ENCODE measurements at places on chromosomes 1 and 21. TPM values are rescaled to one million over a fixed set of nuclear protein-coding genes. Genes with fewer than 3 reads are reported as not detected.
A peak's percentile ranks its signal among the peaks of the same experiment; 100 is the strongest.

DNA sequence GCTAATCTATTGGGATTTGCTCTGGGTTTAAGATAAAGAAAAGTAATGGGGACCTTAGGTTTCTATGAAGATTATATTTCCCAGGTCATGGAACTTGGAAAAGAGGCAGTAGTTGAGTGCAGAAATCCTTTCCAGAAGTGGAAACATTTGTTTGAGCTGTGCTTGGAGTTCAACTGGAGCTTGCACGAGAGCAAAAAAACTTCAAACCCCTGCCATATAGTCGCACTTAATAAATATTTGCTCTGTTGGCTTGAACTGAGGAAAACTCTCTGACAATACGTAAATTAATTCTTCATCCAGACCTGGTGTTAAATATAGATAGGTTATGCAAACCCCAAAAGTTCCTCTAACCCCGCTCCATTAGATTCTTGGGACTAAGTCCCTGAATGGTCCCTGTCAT, 52.8 kb upstream of the COL24A1 start:
- DNase-seq, result no peak

GRCh38 chr1:163981500-163982030, 577.4 kb upstream of the PBX1 start:
- no peak for DNase-seq

DNA sequence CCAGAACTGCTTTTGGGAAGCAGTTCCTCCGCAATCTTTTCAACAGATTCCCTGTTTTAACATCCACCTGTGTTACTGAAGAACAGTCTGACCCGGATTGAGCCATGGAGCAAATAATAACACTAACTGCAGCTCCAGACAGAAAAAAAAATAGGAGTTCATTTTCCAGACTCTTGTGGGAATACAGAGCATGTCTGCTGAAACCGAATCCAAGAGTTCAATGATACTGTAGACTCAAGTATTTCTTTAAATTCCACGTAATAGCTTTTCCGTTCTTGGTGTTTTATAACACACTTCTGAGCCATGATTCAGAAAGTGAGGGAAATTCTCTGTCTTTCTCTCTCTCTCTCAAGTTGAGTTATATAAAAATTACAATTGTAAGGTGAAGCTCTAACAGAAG, 60.6 kb downstream of the DDAH1 start:
- DNase-seq, result no peak

DNA sequence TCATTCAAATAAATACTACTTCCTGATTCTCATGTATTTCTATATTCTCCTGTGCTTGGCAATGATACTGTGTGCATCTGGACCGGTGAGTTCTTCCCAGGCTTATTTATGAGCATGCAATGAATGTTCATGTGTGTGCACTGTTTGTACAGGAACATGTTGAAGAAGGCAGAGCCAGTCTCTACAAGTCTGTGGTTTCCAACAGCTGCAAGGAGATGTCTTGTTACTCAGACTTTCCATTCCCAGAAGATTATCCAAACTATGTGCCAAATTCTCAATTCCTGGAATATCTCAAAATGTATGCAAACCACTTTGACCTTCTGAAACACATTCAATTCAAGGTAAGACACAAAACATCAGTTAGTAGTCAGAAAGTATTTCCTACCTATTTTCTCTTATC, 19.1 kb downstream of the FMO1 start:
- DNase-seq, result no peak

DNA sequence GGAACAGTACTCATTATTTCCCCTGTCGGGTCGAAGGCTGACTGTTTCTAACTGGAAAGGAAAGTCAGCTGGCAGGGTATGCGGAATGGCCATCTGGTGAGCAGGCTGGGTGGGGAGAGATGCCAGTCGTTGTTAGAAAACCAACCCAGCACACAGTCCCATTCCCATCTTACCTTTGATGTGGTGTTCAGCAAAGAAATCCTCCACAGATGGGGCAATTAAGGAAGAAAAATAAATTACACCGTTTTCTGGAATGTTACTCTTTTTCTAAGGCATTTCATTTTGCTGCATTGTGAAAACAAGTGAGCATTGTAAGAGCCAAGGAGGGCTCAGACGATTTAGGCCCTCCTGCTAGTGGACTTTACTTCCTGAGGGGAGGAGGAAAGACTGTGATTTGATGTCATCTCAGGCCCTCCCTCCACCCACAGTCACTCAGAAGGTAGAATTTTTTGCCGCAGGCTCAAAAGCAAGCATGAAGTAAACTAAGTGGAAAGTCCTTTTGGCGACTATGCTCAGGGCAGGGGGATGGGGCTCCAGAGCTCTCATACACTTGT, at the start of gene SLC16A4:
SLC16A4 (minus strand) TSS at position 335 of the 554 bp plus-strand sequence. CDS start 1,703 bp downstream, outside the sequence.
- peak; percentile 19 for DNase-seq

GRCh38 chr1:10051656-10052055, 18.9 kb downstream of the UBE4B start:
- no peak for DNase-seq

DNA sequence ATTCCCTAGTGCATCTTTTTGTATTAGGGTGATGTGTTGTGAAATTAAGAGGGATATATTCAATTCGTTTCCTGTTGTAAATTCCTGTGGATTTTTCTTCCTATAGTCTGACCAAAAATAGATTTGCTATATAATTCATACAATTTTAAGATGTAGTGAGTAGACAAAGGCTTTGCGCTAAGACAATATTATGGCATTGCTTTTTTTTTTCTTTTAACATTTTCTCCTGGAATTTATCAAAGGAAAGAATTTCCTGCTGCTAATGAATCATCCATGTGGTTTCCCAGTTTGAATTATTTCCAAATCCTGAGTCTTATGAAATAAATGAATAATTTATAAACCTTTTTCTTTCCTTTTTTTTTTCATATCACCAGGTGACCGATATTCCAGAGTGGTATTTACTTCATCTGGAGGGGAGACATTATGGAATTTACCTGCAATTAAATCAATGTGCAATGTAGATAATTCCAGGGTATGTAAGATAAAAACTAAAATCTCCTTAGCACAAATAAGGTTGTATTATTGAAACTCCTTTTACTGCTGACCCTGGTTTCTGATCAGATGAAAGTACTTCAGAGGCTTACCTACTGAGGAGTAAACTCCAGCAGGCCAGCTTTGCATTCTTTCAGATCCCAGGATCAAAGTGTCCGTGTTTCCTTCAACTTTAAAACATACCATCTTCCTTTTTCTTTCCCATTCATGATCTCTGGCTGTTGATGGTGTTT, 148.4 kb downstream of the TLR5 start:
- DNase-seq, result no peak

DNA sequence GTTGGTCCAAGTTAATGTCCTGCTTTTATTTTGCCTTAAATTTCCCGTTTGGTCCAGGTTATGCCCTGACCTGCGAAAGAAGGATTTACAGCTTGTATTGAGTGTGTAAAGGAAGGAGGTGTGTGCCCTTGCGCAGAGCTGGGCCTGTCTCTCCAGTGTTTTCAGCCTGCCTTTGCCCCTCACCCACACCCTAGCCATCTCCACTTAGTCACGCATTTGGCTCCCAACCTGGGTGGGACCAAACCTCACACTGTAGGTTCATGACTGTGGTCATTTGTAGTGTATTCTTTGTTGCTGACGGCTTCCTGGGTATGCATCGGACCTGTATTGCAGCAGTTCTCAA, 572 bp upstream of the SRSF10 start:
- DNase-seq, result peak; percentile 22

- DNase-seq, result no peak
Measured at GRCh38 chr21:46564391-46564790, 40.5 kb downstream of the S100B start.

- DNase-seq, result no peak
Measured at GRCh38 chr1:3899754-3900149, 320 bp downstream of the C1orf174 start.

DNA sequence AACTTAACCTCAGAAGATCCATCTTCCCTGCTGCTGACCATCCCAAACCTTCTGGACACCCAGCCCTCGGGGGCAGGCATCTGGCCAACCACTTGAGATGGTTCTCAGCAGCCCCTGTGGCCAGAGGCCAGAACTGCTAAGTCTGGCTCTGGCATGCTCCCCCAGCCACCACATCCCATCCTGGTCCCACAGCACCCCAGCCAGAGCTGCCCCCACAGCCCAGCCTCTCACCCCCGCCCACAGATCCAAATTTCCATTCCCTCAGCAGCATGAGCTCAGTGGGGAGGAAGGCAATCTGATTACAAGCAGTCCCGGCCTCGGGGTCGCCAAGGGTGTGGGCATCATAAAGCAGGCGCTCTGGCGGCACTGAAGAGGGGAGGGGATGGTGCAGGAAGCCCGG, 45.6 kb downstream of the GLIS1 start:
- no peak for DNase-seq

DNA sequence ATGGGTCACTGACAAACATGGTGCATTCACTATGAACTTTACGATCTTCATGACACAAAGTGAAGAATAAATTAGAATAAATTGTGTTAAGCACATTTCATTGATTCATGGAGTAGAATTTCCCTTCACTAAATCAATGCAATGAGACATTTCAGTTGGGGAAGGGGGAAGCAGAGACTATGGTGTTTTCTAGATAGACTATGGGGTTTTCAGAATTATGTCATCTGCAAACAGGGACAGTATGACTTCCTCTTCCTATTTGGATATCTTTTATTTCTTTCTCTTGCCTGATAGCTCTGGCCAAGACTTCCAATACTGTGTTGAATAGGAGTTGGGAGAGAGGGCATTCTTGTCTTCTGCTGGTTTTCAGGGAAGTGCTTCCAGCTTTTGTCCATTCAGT, 80.0 kb upstream of the C1orf105 start:
- DNase-seq, result no peak

GRCh38 chr21:33212159-33212851, 17.4 kb upstream of the IFNAR2 start:
- no peak for DNase-seq

- DNase-seq, result no peak
Measured at GRCh38 chr1:169572187-169572586, 14.1 kb downstream of the F5 start.

DNA sequence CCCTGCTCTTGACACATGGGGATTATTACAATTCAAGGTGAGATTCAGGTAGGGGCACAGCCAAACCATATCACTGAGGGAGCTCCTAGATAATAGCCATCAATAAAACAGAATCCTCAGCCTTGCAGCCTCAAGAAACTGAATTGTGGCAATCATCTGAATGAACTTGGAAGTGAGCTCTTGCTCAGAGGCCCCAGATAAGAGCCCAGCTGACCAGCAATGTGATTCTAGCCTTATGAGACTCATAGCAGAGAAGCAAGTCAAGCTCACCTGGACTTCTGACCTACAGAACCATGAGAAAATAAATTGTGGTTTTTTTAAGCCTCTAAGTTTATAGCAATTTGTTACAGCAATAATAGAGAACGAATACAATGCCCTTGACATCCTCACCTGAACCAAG, 302.5 kb downstream of the LTN1 start:
- DNase-seq, result no peak

- DNase-seq, result no peak
Measured at GRCh38 chr21:25878344-25878743, 143.6 kb downstream of the GABPA start.

DNA sequence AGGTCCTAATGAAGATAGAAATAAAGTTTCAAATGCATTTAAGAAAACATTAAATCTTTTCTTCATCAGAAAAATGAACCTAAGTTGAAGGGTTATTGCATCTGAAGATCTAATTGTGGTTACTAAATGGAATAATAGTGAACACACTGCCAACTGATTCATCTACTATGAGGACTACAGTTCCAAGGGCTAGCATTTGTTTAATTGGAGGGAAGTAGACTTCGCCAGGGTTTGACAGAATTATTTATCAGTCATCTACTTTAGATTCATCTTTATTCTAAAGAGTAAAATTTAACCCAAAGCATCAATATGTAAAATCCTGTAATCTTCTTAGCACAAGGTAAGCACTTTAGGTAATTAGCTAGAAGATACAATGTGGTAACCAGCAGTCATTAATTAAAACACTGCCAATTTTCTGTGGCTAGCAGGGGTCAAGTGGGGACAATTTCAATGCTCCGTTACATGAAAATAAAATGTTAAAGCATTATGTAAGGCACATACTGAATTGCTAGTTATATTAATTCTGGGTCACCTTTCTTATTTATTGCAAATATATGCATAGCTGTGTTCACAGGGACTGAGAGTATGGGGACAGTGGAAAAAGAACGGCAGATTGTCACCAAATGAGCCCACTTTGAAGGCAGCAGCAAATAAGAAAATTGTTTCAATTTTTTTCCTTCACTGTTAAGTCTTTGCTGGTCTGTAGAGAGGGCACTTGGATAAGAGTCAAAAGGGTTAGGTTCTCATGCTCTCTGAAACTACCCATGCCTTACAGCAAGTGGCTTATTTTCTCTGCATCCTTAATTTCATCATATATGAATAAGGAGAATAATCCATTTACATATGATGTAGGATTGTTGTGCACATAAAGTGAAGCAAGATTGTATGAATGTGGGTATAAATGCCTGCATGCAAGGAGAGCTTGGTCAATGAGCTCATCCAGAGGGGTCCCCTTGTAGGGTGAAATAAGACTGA, 416.0 kb downstream of the PCP4 start:
- no peak for DNase-seq

GRCh38 chr21:16838331-16838730, 674.5 kb upstream of the CXADR start:
- DNase-seq, result no peak

- no peak for DNase-seq
Measured at GRCh38 chr1:22717037-22717760, 6.6 kb downstream of the EPHB2 start.

GRCh38 chr21:38388203-38388602, 110.1 kb downstream of the ERG start:
- no peak for DNase-seq

GRCh38 chr1:219629296-219629880, 16.5 kb upstream of the ZC3H11B start:
- DNase-seq, result no peak

GRCh38 chr1:184417916-184418315, 31.1 kb downstream of the C1orf21 start:
- DNase-seq, result no peak

- DNase-seq, result no peak
Measured at GRCh38 chr1:9471679-9472078, 67.6 kb upstream of the SLC25A33 start.

DNA sequence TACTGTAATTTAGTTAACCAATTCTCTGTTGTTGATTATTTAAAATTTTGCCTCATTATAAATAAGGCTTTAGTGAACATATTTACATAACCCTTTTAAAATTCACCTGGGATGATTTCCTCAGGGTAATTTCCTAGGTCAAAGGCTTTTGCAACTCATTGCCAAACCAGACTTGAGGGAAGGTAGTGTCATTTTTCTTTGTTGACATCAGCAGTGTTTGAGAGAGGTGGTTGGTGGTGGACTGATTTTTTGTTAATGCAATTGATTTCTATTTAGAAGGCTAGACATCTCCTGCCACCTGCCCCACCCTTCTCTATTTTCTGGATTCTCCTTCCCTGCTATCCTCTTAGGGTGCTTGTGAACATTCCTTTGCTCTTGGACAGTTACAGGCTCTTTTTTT, 116.8 kb downstream of the HHAT start:
- DNase-seq, result no peak

The SRM gene
- total RNA-seq, result 66.2 TPM

The NOS1AP gene
- total RNA-seq, result 6.0 TPM

The INAVA gene
- total RNA-seq, result not detected

The PDZK1IP1 gene
- 1.5 TPM for total RNA-seq

The SLC44A3 gene
- total RNA-seq, result 7.2 TPM

The FBXO2 gene
- total RNA-seq, result 21.0 TPM

The TUT4 gene
- total RNA-seq, result 81.6 TPM

The CCDC17 gene
- 2.9 TPM for total RNA-seq

The LCE2C gene
- not detected for total RNA-seq

The PLEKHA6 gene
- 6.6 TPM for total RNA-seq
